Hepatocyte (in vitro differentiated cells): ENCODE measurements at places on chromosomes 2 and 18. TPM values are rescaled to one million over a fixed set of nuclear protein-coding genes. Genes with fewer than 3 reads are reported as not detected.

DNA sequence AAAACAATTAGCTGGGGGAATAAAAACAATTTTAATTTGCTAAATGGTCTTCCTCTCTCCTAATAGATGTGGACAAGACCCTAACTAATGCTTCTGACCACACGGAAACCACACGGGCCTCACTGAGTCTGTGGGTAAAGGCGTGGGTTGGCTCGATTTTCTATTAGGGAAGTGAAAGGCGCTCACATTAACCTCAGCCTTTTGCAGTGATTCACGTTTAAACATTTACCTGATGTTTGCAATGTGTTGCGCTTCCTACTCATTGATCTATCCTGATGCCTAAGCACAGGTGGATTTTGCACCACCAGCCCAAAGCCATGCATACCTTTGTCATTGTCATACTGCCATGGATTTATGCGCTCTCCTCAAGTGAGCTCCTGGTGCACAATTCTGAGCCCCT is 35.6 kb upstream of the NRP2 start:
- H3K36me3 ChIP-seq: no peaks in the 10 kb centered on the region
- no peaks in the 10 kb centered on the region for H3K4me1 ChIP-seq
- DNase-seq: no peak
- no peak overlapping the region for H3K27ac ChIP-seq

DNA sequence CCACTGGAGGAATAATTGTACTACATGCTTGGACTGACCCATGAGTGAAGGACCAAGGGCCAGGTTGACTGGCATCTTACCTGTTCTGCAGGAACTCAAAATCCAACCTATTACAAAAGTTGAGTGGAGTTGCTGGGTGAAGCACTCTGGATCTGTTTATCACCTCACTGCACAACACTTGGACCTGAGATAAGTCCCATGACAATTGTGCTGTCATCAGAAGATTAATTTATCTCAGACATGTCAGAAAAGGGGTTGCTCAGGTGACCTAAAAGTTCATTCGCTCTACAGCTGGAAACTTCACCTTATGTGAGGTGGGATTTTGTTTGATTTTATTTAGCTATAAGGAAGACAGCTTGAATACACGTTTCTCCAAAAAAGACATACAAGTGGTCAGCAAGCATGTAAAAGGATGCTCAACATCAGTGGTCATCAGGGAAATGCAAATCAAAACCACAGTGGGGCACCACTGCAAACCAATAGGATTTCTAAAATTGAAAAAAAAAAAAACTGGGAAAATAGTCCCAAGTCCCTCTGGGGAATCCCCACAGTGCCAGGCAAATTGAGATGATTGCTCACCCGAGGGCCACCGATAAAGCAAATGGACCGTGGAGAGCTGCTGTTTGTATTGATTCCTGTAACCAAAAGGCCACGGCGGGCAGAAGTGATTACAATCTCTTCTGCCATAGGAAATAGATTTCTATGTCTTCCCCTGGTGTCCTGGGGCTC is 65.8 kb upstream of the SLC35F5 start:
- no peaks in the 10 kb centered on the region for H3K27me3 ChIP-seq
- DNase-seq: no peak
- no peaks in the 10 kb centered on the region for H3K36me3 ChIP-seq
- peaks cover 13% of the 10 kb centered on the region for H3K4me1 ChIP-seq
- H3K4me3 ChIP-seq: no peak overlapping the region

DNA sequence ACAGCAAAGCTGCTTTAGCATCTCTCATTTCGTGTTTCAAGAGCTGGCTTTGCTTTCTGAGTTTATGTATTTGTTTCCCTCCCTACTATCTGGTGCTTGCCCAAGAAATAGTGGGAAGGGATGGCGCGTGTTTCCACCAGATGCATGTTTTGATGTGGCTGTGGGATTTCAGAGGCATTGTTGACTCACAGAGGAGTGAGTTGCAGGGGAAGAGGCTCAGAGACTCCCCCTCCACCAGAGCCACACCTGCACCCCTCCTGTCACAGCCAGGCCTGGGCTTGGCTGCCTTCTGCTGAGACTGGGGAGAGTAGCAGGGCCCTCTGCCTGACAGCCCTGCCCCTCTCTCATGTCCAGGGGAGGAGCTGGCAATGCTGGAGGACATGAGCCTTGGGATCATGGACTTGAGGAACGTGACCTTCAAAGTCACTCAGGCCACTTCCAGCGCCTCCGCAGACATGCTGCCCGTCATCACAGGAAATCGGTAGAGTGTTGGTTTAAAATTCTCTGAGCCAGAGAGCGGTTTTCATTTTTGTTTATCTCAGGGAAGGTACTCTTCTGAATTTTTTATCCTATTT is 42.9 kb downstream of the COA5 start:
- H3K36me3 ChIP-seq: no peaks in the 10 kb centered on the region
- H3K4me3 ChIP-seq: no peak overlapping the region
- no peak for DNase-seq

The DTNA gene
- polyA plus RNA-seq: 18.3 and 19.1 TPM in 2 replicates

The STAT4 gene
- 1.6 and 3.1 TPM in 2 replicates for polyA plus RNA-seq
